ENCODE measurements at places on chromosomes 4 and X. TPM values are rescaled to one million over a fixed set of nuclear protein-coding genes. Genes with fewer than 3 reads are reported as not detected.

- DNase-seq = peak; percentile 80
Observed at GRCh38 chr4:41644288-41644914, 104.1 kb downstream of the PHOX2B start.

DNA sequence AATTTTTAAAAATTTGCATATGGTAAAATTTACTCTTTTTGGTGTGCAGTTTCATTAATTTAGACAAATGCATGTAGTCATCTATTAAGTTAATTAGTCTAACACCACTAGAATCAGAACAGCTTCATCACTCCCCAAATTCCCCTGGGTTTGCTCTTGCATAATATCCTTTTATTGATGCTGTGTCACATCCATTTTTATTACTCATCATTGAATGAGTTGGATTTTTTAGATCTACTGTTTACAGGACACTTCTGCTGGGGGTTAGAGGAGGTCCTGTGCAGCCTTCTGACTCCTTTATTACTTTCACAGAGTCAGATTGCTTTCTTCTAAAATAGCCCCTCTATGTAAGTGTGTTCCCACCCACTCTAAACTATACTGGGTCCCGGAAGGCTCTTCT, 65.9 kb downstream of the MTHFD2L start:
- no peak for DNase-seq

- no peak for DNase-seq
Observed at GRCh38 chr4:109390115-109390768, 43.4 kb upstream of the SEC24B start.

- no peak for DNase-seq
Observed at GRCh38 chr4:188550296-188550695, 411.1 kb downstream of the TRIML1 start.

DNA sequence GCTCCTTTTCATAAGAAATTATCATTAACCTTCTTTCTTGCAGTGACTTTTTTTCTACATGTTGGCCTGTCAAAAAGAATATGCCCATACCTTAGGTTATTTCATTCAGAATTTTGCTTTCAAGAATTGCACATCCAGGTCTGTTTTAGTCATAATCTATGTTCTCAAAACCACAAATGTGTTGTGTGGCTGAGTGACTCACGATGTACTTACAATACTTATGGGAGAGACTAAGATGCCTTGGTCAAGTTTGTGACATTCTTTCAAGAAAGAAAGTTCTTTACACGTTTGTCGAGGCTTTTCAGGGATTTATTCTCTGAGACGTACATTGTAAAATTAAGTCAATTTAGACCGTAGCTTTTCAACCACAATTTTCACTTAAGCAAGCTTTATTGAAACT, 396.7 kb downstream of the FSTL5 start:
- DNase-seq = no peak

- DNase-seq = no peak
Observed at GRCh38 chrX:9207142-9207541, 173.2 kb upstream of the FAM9B start.

DNA sequence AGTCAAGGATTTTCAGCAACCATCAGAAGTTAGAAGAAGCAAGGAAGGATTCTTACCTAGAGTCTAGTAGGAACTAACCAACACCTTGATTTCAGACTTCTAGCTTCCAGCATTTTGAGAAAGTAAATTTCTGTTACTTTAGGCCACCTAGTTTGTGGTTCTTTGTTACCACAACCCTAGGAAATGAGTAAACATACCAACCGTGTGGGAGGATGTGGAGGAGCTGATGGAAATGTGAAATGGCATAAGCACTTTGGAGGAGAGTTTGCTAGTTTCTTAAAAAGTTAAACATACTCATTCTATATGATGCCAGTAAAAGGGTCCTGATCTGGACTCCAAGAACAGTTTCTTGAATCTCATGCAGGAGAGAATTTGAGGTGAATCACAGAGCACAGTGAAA, 679.4 kb downstream of the PDHA2 start:
- no peak for DNase-seq

GRCh38 chr4:124641715-124642381, 70.7 kb downstream of the ANKRD50 start:
- no peak for DNase-seq

DNA sequence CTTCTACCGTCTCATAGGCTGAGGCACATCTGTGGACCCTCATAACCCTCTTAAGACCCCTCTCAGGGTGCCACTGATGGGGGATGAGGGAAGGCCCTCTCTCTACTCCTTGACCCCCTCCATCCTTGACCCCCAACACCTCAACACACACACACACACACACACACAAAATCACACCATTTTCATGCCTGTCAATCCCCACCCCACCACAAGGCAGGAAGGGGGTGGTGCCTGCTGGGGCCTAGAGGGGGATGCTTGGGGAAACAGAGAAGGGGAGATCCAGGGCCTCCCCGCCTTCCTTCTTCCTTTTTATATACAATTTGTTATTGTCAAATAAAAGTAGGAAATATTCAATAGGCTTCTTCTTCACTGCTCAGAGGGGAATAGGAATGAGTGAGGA, 1.2 kb upstream of the EBP start:
- no peak for DNase-seq

GRCh38 chrX:88604433-88605221, 142.4 kb upstream of the CPXCR1 start:
- no peak for DNase-seq

DNA sequence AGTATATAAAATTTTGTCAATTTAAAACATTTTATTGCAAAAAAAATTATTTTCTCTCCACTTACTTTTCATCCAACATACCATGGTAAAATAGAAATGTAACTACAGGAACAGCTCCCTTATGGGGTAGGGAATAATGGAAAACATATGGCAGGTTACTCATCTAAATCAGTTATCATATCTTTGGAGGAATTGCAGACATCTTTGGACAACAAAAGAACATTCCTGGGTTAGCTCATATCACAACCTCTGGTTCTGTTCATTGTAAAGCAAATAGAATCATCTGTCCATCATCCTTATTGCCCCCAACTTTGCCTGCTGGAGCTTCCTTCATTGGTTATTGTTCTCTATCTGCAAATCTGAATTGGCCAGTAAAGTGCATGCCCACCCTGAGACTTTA, 387.5 kb upstream of the GRID2 start:
- DNase-seq = no peak

GRCh38 chrX:114675365-114675764, 91.5 kb downstream of the HTR2C start:
- no peak for DNase-seq

- DNase-seq = no peak
Observed at GRCh38 chr4:119238068-119238722, 25.7 kb downstream of the USP53 start.

GRCh38 chr4:53916431-53916889, 147.9 kb downstream of the CHIC2 start:
- DNase-seq = no peak

GRCh38 chr4:53022513-53023100, 160.5 kb downstream of the RASL11B start:
- DNase-seq = no peak

DNA sequence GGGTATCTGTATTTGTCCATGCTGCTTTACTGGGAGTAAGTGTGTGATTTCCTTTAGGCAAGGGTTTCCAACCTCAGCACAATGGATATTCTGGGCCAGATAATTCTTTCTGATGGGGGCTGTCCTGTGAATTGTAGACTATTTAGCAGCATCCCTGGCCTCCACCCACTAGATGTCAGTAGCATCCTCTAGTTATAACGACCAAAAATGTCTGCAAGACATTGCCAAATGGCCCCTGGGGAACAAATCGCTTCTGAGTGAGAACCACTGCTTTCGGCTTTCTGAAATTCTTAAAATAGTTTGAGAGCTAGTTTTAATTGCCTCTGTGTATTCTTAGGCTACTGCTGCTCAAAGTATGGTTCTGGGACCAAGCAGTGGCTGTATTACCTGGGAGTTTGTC, 81.2 kb upstream of the GPM6B start:
- no peak for DNase-seq

GRCh38 chr4:132108784-132109183, 1040.3 kb upstream of the PCDH10 start:
- no peak for DNase-seq

Gene P2RY10
- not detected for total RNA-seq

Gene SSX3
- not detected for total RNA-seq

Gene PPID
- total RNA-seq = 31.9 TPM

Gene MAGEE2
- total RNA-seq = not detected

Gene WDR45
- 68.1 TPM for total RNA-seq

Gene EREG
- 0.05 TPM for total RNA-seq

Gene C4orf36
- 0.78 TPM for total RNA-seq

Gene DCTD
- 49.6 TPM for total RNA-seq

Gene SLC49A3
- total RNA-seq = 12.1 TPM

Gene CORIN
- 3.4 TPM for total RNA-seq

Gene NEIL3
- total RNA-seq = 0.16 TPM

Gene CETN2
- 22.3 TPM for total RNA-seq

Gene DDIT4L
- total RNA-seq = 1.4 TPM

Gene FGA
- total RNA-seq = not detected

Gene CEP135
- 3.5 TPM for total RNA-seq

Gene NIPAL1
- total RNA-seq = 0.43 TPM

Gene ZXDA
- total RNA-seq = 4.5 TPM

Gene CXCL5
- total RNA-seq = 0.16 TPM

Gene TEX13C
- total RNA-seq = not detected

Gene PYURF
- 50.8 TPM for total RNA-seq
